Jurkat, Clone E6-1 (cell line): ENCODE measurements at places on chromosomes 11 and 22.
A peak's percentile ranks its signal among the peaks of the same experiment; 100 is the strongest.

DNA sequence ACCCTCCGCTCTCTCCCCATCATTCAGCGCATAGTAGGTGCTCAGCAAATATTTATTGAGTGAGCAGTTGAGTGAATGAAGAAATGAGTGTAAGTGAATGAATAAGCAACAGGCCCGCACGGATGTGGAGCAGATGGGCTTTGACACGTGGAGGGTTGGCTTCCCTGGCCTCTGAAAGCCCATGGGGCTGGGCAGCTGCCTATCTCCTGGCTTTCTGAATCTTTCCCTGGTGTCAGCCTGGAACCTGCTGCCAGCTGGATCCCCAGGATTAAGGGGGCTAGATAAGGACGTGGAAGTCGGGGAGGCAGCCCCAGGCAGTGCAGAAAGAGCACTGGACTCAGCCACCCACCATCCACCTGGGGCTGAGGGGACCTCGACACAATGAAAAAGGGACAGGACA lies 12.6 kb downstream of the IL2RB start:
- DNase-seq = no peak

DNA sequence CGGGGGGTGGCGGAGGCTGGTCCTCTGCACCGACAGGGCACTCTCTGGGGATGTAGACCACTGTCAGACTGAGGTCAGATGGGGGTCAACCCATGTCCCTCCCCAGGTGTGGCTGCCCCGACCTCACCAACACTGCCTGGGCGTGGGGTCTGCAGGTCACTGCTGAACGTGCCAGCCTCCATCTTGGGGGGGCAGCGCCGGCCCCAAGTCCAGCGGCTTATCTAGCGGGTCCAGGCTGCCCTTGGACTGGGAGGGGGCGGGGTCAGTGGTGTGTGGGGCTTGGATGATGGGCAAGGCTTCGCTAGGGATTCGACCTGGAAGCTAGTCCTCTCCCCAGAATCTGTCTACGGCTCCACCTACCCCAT lies 178.2 kb downstream of the IGLL1 start:
- DNase-seq = no peak

- DNase-seq = no peak
Observed at GRCh38 chr11:12927886-12928285, 81.2 kb upstream of the RASSF10 start.

- DNase-seq = no peak
Observed at GRCh38 chr11:132343445-132344175, 973.2 kb downstream of the NTM start.

GRCh38 chr22:32897400-32897799 lies 95.9 kb downstream of the TIMP3 start:
- no peak for DNase-seq

DNA sequence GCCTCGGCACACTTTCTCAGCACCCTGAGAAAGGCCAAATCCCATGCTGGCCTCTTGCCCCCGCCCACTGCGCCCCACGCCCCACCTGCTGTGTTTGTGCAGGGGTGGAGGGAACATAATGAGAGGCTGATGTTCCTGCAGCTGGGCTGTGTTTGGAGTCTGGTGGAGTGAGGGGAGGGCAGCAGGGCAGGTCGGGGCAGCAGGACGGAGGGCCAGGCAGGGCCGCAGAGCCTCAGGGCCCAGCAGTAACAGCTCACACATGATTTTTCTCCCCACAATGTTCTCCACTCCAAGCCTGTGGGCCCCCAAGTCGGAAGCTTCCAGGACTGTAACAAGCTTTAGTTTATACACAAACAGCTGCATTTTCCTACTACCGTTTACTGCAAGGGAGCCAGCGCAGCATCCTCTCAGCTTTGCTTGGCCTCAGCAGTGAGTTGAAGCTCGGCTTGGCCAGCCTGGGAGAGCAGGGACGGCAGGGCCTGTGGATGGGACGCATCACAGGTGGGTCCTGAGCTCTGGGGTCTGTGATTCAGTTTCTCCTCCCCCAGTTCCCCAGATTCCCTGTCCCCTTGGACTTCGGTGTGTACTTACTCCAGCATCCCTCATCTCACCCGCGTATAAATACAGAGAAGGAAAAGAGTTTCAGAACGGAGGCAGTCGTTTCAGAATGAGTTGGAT lies 51.0 kb downstream of the RPUSD4 start:
- no peak for DNase-seq

- no peak for DNase-seq
Observed at GRCh38 chr11:105754716-105755115, 144.8 kb downstream of the GRIA4 start.

GRCh38 chr22:50627642-50628542 lies at the start of gene ARSA:
Gene ARSA (minus strand): TSS chr22:50628152. CDS start chr22:50627779, 373 bp downstream.
- peak; percentile 67 for DNase-seq
